ENCODE measurements at places on chromosomes 12 and 14. TPM values are rescaled to one million over a fixed set of nuclear protein-coding genes. Genes with fewer than 3 reads are reported as not detected.

- no peaks in the 10 kb centered on the region for H3K27me3 ChIP-seq
- H3K27ac ChIP-seq: no peak overlapping the region
- no peaks in the 10 kb centered on the region for H3K36me3 ChIP-seq
- DNase-seq: no peak
- H3K4me3 ChIP-seq: no peak overlapping the region
- no peaks in the 10 kb centered on the region for H3K4me1 ChIP-seq
Observed at GRCh38 chr12:97960741-97961608, 498.4 kb downstream of the RMST start.

DNA sequence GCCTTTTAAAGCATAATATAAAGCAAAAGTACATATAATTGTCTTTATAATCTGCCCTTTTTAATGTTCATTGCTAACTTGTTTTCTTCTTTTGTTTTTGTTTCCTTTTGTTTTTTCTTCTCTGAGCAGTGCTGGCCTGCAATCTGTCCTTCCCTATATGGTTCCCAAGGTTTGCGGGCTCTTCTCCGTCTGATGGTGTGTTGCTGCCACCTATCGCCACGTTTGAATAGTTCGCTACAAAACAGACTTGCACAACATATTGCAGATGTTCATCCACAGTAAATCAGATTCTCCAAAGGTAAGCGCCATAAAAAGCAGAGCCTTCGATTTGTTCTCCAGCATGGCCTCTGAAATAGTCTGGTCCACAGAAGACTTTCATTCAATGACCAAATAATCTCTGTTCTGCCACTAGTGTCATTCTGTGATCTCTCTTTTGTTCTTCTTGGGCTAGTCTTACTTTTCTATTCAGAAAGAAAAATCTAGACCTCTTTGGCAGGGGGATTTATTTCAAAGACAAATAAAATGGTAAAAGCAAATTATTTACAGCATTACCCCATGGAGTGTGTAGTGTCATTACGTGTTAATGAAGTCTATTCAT is 33.5 kb downstream of the C12orf50 start:
- no peak overlapping the region for H3K27ac ChIP-seq
- H3K4me1 ChIP-seq: no peaks in the 10 kb centered on the region
- no peaks in the 10 kb centered on the region for H3K36me3 ChIP-seq
- no peaks in the 10 kb centered on the region for H3K27me3 ChIP-seq
- peak; percentile 30 for DNase-seq

GRCh38 chr14:76499399-76499798 is 123.5 kb downstream of the ESRRB start:
- H3K27me3 ChIP-seq: no peaks in the 10 kb centered on the region
- DNase-seq: no peak
- no peak overlapping the region for H3K4me3 ChIP-seq
- H3K27ac ChIP-seq: no peak overlapping the region
- no peaks in the 10 kb centered on the region for H3K36me3 ChIP-seq

DNA sequence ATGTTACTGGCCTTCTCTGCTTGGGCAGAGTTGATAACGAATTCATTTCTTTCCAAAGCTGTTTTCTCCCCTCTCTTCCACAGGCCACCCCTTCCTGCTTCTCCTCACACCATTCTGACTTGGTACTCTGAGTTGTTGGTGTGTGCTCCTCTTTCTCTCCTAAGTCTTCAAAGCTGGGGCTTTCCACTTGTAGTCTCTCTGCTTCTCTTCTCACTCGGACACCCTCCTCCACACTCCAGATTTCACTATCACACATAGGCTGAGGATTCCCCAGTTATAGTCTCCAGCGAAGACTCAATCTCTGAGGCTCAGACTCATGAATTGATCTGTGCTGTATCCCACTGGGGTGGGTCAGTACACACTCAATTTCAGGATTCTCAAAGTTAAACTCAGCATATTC is 201.0 kb downstream of the SSPN start:
- no peaks in the 10 kb centered on the region for H3K27me3 ChIP-seq
- no peak overlapping the region for H3K27ac ChIP-seq
- H3K36me3 ChIP-seq: peaks cover 57% of the 10 kb centered on the region
- no peak overlapping the region for H3K4me3 ChIP-seq

GRCh38 chr14:24364841-24365240 is 3.1 kb upstream of the NFATC4 start:
- no peak overlapping the region for H3K27ac ChIP-seq
- H3K4me3 ChIP-seq: no peak overlapping the region
- H3K36me3 ChIP-seq: no peaks in the 10 kb centered on the region
- H3K27me3 ChIP-seq: no peaks in the 10 kb centered on the region
- peaks cover 37% of the 10 kb centered on the region for H3K4me1 ChIP-seq

- H3K36me3 ChIP-seq: no peaks in the 10 kb centered on the region
- DNase-seq: no peak
- peaks cover 30% of the 10 kb centered on the region for H3K4me1 ChIP-seq
- no peak overlapping the region for H3K4me3 ChIP-seq
- H3K27me3 ChIP-seq: no peaks in the 10 kb centered on the region
- H3K27ac ChIP-seq: no peak overlapping the region
Observed at GRCh38 chr14:95498622-95499353, 17.7 kb downstream of the SYNE3 start.

DNA sequence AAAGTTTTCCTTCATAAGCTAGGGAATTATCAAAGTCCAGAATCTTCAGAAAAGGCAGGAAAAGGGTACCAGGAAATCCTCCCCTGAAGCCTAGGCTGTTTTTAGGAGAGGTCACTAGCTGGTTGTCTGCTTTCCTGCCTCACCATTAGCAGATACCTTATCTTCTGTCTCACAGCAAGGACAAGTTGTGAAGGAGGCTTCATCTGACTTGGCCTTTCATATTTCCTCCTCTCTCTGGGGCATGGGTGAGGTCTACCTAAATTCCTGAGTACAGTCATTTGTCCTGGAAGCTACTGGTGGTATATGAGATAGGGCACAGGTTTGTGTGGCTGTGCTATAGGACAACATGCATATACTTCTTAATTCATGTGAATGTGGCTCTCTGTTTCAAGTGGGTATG is 2.3 kb downstream of the FOXJ2 start:
- peaks cover 75% of the 10 kb centered on the region for H3K4me1 ChIP-seq
- H3K36me3 ChIP-seq: peaks cover 7% of the 10 kb centered on the region
- H3K27me3 ChIP-seq: no peaks in the 10 kb centered on the region
- no peak for DNase-seq

DNA sequence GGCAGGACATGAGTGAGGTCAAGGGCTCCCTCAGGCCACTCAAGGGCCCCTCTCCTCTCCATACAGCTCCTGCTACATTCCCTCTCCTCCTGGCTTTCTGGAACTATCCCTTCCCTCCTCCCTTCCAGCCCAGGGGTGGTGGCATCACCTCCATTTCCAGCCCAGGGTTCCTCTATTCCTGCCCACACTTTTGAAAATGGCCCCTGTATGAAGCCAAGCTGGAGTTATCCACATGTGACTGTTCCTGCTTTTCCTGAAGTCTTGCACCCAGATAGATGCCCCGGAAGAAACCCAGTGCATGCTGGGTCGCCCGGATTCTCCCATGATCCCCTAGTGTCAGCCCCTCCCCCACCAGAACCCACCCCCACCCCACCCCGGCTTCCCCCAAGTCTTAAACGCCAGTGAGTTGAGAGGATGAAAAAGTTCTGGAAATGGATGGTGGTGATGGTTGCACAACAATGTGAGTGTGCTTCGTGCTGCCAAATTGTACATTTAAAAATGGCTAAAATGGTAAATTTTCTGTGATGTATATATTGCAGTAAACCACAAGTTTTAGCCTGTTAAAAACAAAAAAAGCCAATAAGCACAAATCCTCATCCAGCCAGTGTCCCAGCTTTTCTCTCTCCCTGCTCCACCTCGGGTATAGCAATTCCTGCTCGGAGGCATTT is 136.9 kb downstream of the SCARB1 start:
- peaks cover 50% of the 10 kb centered on the region for H3K4me1 ChIP-seq
- no peaks in the 10 kb centered on the region for H3K36me3 ChIP-seq
- H3K4me3 ChIP-seq: no peak overlapping the region
- DNase-seq: no peak
- H3K27me3 ChIP-seq: no peaks in the 10 kb centered on the region
- H3K27ac ChIP-seq: peak overlapping the region; percentile 74

The STXBP6 gene
- 49.0 TPM for total RNA-seq
